Ureter (tissue), 1 donor: ENCODE measurements at places on chromosomes 1 and 21. TPM values are rescaled to one million over a fixed set of nuclear protein-coding genes. Genes with fewer than 3 reads are reported as not detected.

The RIMS3 gene
- total RNA-seq = 5.3 TPM

The AJAP1 gene
- 5.7 TPM for total RNA-seq

The DIO1 gene
- total RNA-seq = not detected

The KPNA6 gene
- total RNA-seq = 63.5 TPM

The VASH2 gene
- 1.5 TPM for total RNA-seq

DNA sequence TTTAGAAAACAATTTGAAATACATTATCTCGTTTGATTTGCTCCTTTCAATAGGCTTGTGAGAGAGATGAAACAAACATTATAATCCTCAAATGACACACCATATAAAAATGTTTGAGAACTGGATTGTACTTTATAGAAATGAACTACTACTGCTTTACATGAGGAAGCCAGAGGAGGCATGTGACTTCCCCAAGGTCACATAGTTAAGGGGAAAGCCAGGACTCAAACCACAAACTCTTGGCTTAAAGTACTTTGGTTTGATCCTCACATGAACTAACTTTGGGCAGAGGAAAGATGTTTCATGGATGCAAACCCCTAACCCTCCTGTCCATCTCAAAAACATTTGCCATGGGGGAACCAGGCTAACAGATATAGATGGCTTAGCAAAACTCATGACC is 4.7 kb downstream of the ARHGEF11 start:
- no peak for DNase-seq

- DNase-seq = no peak
These were observed 92.3 kb downstream of the MRPL37 start for GRCh38 chr1:54292002-54292911.

DNA sequence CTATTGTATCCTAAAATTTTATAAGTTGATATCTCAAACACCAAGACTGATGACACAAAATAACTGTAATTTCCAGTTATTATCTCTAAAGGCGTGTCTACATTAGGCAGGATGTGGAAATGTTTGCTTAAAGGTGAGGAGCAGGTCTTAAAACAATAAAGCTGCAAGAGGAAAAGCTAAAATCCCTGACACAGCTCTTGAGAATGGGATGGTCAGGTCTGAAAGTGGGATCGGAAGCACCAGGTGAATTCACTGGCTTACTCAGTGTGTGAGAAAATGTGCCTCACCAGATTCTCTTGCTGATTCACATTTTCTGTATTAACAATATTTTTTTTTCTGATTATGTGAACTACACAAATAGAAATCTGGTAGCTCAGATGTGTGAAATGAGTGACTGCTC is 421.9 kb upstream of the ADAMTS5 start:
- no peak for DNase-seq

GRCh38 chr1:103162360-103162759 is 54.0 kb upstream of the COL11A1 start:
- DNase-seq = no peak

DNA sequence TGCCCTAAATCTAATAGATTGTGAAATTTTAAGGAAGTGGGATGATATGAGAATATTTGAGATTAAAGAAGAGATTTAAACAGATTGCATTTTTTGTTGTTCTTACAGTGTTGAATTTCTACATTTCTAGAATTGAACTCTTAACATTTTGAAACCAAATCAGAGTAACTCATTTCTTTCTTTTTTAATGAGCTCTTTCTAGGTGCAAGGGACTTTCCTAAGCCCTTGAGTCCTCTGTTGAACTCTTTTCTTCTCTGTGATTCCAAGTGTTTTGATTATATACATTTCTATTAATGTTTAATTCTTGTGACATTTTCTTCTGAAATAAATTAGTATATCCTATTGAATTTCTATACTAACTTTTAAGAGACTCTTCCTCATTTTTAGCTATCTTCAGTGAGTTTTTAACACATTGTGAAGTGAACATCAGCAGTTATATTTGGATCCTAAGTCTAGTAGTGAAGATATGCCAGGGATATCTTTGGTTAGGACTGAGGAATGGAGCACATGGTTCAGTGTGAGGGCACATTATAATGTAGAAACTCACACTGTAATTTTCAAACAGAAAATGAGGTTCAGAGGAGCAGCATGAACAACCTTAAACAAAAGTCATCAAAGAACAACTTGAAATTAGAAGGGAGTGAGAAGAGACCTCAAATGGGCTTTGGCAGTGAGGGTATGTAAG is 53.1 kb downstream of the ATG4C start:
- DNase-seq = no peak

GRCh38 chr1:27074175-27074780 is 61.6 kb upstream of the TENT5B start:
- DNase-seq = no peak

DNA sequence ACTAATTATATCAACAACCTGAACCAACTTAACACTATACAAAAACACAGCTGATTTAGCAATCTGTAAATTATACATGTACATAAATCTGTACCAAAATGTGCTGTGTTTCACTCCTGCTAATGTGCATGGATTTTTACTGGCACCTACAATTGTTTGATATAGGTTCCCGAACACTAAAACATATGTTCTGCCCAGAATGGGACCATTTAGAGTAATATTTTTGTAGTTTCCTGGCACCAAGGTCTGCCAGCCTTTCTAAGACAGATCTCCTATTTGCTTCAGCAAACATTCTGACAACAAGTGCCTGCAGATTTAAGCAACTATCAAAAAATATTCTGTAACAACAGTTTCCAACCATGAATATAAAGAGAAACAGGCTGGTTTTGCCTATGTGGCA is 4.2 kb downstream of the KCNH1 start:
- DNase-seq = no peak

DNA sequence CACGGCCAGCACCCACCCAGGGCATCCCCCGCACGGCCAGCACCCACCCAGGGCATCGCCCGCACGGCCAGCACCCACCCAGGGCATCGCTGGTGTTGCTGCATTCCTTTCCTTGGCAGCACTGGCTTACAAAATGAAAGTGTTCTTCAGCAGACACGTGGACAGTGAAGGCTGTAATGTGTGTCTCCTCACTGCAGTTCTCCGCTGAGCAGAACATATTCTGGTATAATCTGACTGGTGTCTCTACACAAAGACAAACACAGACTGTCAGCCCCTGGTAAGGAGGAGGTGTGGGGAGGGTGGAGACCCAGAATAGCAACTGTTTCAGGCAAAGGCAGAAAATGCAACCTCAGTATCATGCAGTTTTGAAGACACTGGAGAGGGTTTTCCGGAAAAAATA is 7.3 kb downstream of the LYPD8 start:
- no peak for DNase-seq
